ENCODE measurements at places on chromosomes 2 and 18.

DNA sequence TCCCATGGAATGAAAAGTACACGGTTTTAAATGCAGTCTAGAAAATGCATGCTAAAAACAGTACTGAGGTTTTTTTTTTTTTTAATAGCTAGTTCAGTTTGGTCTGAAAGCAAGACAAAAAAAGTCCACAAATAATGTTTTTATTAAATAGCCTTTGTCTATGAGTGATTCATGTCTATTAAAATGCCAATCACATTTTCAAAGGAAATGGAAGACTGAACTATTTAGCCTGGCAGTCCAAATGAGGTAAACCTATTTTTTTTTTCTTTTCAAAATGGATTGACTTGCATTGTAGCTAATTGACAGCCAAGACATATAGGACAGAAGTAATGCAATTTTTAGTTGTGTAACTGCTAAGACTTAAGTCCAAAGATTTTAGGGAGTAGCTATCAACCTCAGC, 90.3 kb downstream of the LRP1B start:
- DNase-seq = no peak

DNA sequence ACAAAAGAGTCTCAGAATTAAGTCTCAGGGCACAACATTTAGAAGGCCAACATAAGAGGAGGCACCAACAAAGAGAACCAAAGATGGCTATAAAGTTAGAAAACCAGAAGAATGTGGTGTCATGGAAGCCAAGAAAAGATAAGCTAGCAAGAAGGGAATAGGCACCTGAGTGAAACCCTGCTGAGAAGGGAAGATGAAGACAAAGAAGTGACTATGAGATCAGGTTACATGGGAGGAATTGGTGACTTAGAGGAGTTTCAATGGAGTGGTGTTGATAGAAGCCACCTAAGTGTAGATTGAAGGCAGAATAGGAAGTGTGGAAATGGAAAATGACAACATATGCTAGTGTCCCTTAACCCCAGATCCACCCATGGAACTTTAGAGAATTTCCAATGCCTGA, 327.6 kb upstream of the KCNJ3 start:
- DNase-seq = no peak

DNA sequence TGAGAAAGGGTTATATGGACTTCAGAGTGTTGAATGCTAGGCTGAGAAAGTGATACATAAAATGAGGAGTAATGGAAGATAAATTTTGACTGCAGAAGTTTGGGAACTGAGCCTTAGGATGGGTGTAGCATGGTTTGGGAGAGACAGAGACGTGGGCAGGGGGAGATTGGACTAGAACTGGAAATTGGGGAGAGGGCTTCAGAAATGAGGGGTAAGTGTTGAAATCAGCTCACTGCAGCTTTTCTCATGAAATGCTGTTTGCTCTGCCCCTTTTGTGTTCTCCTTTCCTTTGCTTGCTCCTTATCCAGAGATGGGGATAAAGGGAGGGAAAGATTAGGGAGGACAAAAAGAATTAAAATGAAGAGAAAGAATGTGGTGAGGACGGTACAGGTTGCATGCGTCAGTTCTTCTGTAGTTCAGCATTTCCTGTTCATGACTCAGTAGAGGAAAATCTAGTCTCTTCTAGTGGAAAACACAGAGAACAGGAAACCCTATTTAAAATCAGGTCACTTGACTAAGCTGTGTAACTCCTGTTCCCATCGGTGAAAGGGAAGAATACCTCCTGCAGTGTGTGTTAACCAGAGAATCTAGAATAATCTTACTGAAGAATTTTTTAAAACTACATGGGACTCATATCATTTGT, 105.6 kb downstream of the CRIM1 start:
- DNase-seq = no peak

GRCh38 chr18:62409821-62410220, 84.7 kb downstream of the TNFRSF11A start:
- no peak for DNase-seq

GRCh38 chr2:104856086-104856972, 2.4 kb downstream of the POU3F3 start:
- no peak for DNase-seq

DNA sequence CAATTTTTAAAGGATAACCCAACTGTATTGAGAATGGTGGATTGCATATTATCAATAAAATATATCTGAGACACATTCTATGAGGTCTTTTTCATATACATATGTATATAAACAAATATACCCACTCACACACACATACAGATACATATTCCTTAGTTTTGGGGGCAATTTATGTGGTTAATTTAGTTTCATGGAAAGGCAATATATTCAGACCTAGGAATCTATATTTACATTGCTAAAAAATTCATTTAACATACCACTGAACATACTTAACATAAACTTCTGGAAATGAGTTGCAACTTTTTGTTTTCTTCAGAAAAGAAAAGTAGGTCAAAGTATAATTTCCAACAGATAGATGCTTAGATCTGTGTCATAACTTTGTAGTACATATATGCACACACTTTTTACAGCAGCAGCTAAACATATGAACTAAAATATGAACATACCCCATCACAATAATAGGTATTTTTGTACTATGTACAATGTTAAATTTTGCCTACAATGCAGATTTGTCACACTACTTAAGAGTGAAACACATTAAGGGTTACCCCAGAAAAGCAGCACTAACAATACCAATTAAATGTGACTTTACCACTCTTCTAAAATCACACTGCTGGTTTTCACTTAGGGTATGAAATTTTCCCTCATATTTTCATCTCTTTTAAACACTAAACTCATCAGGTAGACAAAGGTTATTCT, 23.0 kb downstream of the HEATR5B start:
- no peak for DNase-seq

GRCh38 chr2:20429528-20429927, 17.3 kb upstream of the RHOB start:
- no peak for DNase-seq

GRCh38 chr2:233079473-233079877, 19.3 kb downstream of the INPP5D start:
- DNase-seq = no peak

DNA sequence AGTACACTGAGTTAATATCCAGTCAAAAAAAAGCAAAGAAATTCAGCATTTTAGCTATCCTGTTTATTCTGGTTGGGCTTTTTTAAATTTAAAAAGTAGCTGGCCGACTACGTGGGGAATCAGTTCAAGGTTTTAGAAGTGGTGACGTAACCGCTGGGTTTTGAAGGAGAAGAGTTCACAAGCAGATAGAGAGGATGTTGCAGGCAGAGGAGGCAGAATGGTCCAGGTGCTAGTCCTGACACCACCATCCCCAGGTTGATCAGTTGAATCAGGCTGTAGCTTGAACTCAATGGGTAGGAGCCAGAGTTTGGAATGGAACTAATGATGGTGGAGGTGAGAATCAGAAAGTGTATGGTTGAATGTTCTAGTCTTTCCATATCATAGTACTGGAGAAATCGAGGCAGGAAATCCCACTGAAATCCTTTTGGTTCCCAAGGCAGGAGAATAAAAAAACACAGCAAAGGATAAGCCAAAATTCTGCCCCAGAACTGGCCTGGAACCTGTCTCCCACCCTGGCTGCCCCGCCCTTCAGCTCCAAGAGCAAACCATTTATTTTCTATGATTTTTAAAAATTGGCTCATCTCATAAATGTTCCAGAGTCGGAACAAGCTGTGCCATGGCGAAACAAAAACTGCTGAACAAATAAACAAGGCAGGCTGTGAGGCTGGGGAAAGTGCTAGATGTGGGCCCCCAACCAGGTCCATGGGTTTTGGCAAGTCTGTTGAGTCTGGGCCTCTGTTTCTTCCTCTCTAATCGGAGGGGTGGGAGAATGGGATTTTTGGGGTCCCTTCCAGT, 44.0 kb downstream of the SLC4A1AP start:
- no peak for DNase-seq

DNA sequence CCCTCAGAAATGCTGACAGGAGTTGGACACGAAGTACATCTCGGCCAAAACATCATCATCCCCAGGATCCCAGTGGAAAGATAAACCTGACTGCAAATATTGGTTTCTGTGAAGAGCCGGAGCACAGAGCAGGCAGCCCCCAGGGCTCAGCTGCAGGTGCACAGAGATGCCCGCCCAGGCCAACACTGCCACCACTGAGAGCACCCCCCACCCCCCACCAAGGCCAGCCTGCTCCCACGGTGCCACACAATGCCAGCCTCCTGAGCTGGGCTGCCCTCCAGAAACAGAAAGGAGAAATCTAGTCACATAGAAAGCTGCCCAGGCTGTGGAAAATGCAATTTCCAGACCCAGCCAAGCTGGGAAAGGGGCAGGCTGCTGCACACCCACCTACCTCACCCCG, 71.7 kb downstream of the GALNT14 start:
- no peak for DNase-seq

DNA sequence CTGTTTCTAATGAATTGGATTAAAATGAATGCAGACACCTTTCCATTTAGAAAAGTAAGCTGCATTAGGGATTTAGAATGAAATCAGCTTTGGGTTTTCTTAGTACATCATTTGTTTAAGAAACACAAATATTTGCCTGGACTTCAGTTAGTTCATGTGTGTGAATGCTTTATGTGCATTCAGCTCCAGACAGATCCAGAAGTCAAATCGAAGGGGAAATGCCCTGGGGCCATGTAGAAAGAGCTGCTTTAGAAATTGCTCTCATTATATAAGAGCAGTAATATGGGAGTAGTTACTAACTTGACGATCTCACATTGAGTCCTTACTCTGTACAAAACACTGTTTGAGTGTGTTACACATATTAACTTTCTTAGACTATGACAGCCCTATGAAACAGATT, 88.0 kb upstream of the TTC39C start:
- no peak for DNase-seq

- no peak for DNase-seq
Measured at GRCh38 chr18:50161597-50162205, 33.2 kb downstream of the MYO5B start.

DNA sequence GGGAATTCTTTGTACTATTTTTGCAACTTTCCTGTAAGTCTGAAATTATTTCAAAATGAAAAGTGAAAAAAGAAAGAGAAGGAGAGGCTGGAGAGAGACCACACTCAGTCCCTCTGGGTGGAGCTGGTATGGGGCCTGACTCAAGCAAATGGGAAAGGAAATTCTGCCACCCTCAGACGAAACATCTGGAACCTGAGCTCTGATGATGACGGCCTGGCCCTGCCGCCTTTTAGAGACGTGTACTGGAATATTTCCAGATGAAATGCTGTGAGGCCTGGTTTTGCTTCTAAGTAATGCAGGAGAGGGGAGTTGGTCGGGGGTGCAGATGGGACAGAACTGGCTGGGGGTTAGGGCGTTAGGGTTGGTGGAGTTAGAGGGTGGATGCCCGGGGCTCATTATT, 57.4 kb upstream of the GLI2 start:
- no peak for DNase-seq

GRCh38 chr2:223090540-223091235, 38.7 kb downstream of the KCNE4 start:
- DNase-seq = no peak

DNA sequence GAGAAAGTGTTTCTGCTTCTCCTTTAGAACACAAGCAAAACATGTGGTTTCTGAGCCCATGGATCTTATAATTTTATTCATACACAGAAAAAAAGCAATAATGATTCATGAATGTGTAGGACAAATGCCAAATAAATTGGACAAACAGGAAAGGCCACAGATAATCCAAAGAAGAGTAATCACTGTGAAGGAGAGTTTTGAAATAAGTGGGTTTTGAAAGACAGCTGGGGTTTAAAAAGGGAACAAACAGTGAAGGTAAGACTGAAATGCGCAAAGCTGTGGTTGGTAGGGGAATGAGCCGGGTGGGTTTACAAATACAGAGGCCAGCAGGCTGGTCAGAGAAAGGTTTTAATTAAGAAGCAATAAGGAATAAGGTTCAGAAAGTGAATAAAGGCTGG, 50.0 kb upstream of the MBOAT2 start:
- no peak for DNase-seq

- DNase-seq = no peak
Measured at GRCh38 chr2:223954401-223954800, 2.9 kb upstream of the MRPL44 start.

DNA sequence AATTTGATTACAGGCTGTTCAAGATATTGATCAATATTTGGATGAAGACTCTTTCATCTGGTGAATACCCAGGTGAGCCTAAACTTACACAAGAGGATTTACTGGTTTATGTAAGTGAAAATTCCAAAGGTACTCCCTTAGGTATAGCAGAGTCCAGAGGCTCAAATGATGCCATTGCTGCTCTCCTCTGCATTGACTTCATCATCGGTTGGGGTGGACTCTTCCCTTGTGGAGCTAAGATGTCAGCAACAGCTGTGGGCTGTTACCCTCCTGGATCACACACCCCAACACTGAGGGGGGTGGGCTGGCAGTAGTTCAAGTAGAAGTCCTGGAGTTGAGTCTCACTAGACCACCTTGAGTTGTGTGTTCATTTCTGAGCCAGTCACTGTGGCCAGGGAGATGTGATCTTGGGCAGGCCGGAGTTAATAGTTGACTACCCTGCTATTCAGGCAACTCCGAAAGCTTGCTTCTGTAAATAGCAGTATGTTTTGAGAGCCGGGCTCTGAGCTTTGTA, 236.9 kb downstream of the PTPRM start:
- DNase-seq = no peak

DNA sequence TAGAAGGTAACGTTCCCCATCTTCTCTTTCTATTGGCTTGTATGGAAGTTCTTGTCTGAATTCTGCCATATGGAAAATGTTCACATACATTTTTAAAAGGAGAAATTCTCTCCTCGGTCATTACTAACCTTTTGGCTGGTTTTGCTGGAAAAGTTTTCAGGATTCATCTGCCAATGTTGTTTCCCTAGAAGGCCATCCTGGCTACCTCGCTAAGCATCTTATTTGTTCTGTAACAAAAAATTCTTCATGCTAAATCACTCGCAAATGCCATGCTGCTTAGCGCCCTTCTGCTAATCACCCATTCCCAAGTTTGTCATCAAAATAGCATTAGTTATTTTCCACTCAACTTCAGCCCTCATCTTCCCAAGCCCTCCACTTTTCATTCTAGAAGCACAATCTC, 262.0 kb downstream of the SLC8A1 start:
- DNase-seq = no peak

DNA sequence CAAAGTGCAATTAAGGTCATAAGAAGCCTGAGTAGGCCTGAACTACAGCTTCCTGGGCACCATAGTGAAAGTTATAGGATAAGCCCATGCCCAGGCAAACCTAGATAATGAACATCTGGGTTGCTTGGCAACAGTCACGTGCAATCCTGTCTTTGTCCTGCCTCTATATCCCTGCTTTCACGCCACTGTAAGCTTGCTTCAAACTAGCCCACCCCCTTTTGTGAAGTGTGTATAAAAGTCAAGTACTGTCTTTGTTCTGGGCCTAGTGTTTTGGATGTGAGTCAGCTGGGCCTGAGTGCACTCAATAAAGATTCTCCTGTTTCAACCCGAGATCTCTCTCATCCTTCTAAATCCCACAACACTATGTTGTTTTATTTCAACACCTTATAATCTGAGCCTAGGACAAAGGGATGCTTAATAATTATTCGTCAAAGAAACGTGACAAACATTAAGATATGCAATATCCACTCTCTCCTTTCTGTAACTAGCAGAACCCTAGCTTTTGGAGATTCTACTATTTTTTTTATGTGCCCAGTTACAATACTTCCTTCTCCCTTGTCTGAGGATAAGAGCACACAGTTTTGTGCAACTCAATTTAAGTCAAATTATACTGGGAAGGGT, 927.8 kb downstream of the SUCLG1 start:
- DNase-seq = no peak
